Nasal cavity respiratory epithelium epithelial cell of viscerocranial mucosa (primary cell): ENCODE measurements at places on chromosomes 12 and 14. TPM values are rescaled to one million over a fixed set of nuclear protein-coding genes. Genes with fewer than 3 reads are reported as not detected.

Gene LRP1-AS
- not detected in 2 replicates for total RNA-seq

Gene ADAM21
- under 0.01 and 0.14 TPM in 2 replicates for total RNA-seq

Gene NYNRIN
- total RNA-seq, result 2.4 and 23.3 TPM in 2 replicates

Gene DDX55
- total RNA-seq, result 22.6 and 22.9 TPM in 2 replicates

Gene KLRD1
- total RNA-seq, result under 0.01 and 0.50 TPM in 2 replicates

Gene GIT2
- total RNA-seq, result 21.9 and 37.4 TPM in 2 replicates

Gene ALDH2
- 31.4 and 84.9 TPM in 2 replicates for total RNA-seq

Gene ATN1
- total RNA-seq, result 5.1 and 27.6 TPM in 2 replicates

Gene HCAR3
- 0.68 and 4.0 TPM in 2 replicates for total RNA-seq

Gene EXOC5
- total RNA-seq, result 45.1 and 78.3 TPM in 2 replicates

Gene TAS2R30
- 0.68 and 8.0 TPM in 2 replicates for total RNA-seq

Gene TMEM132C
- total RNA-seq, result not detected in 2 replicates

Gene FOXG1
- 0.34 and 3.7 TPM in 2 replicates for total RNA-seq

Gene GLT8D2
- 1.6 and 2.1 TPM in 2 replicates for total RNA-seq

Gene NUAK1
- 4.8 and 20.5 TPM in 2 replicates for total RNA-seq

Gene TAOK3
- 41.0 and 63.4 TPM in 2 replicates for total RNA-seq

Gene BCL7A
- total RNA-seq, result 19.5 and 29.2 TPM in 2 replicates

Gene PLEKHG7
- total RNA-seq, result 0.28 TPM in 1 of 2 replicates, not detected in the other

Gene KRT3
- under 0.01 TPM in 1 of 2 replicates, not detected in the other for total RNA-seq

Gene FAIM2
- total RNA-seq, result under 0.01 TPM in 1 of 2 replicates, not detected in the other
